IMR-90 (cell line): ENCODE measurements at places on chromosomes 5 and 9. TPM values are rescaled to one million over a fixed set of nuclear protein-coding genes. Genes with fewer than 3 reads are reported as not detected.

DNA sequence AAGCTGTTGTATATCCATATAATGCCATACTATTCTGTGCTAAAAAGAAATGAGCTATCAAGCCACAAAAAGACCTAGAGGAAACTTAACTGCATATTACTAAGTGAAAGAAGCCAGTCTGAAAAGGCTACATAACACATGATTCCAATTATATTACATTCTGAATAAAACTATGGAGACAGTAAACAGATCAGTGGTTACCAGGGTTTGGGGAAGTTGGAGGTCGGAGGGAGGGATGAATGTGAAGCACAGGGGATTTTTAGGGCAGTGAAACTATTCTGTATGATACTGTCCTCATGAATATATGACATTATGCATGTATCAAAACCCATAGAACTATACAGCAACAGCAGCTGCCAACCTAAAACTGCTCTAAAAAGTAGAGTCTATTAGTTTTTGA lies 5.6 kb upstream of the RFK start:
- no peaks in the 10 kb centered on the region for H3K36me3 ChIP-seq
- no peak overlapping the region for H3K27ac ChIP-seq
- no peak overlapping the region for H3K4me3 ChIP-seq
- H3K4me1 ChIP-seq: peaks cover 9% of the 10 kb centered on the region
- no peak for DNase-seq
- no peaks in the 10 kb centered on the region for H3K27me3 ChIP-seq

- no peaks in the 10 kb centered on the region for H3K36me3 ChIP-seq
- H3K4me3 ChIP-seq: no peak overlapping the region
- H3K27me3 ChIP-seq: no peaks in the 10 kb centered on the region
- no peak for DNase-seq
- no peak overlapping the region for H3K27ac ChIP-seq
- peaks cover 4% of the 10 kb centered on the region for H3K4me1 ChIP-seq
These were observed 237.4 kb downstream of the NR3C1 start for GRCh38 chr5:143166090-143166489.

DNA sequence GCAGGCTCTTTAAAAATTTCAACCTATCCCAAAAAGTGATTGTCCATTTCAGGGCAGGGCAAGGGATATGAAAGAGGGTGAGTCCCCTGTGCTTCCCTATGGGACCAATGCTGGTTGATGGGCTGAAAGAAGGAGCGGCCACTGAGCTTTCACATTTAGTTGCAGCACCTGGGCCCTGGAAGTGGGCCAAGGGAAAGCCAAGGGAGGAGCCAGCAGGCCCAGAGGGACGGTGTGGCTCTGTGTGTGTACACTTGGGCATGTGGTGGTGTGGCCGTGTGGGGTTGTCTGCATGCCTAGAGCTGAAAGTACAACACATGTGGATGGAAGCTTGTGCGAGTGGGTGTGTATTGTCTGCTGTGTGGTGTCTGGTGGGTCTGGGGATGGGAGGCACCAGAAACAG lies 14.0 kb upstream of the PSMD5 start:
- DNase-seq: no peak
- H3K27me3 ChIP-seq: no peaks in the 10 kb centered on the region

DNA sequence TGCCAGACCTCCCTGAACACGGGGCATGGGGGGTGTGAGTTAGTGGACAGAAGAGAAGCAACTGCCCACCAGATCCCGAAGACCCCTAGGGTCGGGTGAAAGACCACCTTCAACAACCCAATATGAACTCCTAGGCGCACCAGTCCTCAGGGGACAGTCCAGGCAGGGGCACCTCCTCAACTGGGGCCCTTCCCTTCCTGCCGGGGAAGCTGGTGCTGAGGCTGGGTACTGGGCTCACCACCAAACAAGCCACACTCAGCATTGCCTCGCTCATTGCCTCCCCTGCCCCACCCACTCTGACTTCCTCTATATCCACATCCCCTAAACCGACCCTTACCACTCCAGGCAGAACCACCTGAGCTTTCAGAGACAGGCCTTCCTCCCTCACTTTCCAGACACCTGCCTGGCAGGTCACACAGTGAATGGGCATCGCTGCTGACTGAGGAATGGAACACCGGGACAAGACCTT lies 42.5 kb downstream of the SEMA4D start:
- DNase-seq: no peak
- peaks cover 10% of the 10 kb centered on the region for H3K36me3 ChIP-seq
- no peaks in the 10 kb centered on the region for H3K27me3 ChIP-seq
- no peak overlapping the region for H3K27ac ChIP-seq

DNA sequence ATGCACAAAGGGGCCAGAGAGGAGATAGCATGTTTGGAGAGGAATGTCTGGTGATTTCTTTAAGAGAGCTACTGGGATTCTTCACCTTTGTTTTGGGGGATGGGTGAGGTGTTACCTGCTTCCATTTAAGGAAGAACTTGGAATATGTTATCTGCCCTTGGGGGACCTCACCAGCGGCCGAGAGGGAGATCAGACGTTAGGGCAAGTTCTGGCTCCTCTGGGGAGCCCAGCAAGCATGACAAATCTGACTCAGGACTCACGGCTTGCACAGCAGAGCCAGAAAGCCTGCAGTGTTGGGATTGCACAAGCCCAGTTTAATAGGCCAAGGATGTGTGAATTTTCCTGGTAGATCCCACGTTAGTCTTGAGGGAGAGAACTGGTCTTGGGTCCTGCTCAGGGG lies 40.3 kb downstream of the SLC28A3 start:
- H3K4me1 ChIP-seq: peaks cover 20% of the 10 kb centered on the region
- no peak overlapping the region for H3K4me3 ChIP-seq
- H3K36me3 ChIP-seq: no peaks in the 10 kb centered on the region
- H3K27me3 ChIP-seq: no peaks in the 10 kb centered on the region
- peak; percentile 54 for DNase-seq

DNA sequence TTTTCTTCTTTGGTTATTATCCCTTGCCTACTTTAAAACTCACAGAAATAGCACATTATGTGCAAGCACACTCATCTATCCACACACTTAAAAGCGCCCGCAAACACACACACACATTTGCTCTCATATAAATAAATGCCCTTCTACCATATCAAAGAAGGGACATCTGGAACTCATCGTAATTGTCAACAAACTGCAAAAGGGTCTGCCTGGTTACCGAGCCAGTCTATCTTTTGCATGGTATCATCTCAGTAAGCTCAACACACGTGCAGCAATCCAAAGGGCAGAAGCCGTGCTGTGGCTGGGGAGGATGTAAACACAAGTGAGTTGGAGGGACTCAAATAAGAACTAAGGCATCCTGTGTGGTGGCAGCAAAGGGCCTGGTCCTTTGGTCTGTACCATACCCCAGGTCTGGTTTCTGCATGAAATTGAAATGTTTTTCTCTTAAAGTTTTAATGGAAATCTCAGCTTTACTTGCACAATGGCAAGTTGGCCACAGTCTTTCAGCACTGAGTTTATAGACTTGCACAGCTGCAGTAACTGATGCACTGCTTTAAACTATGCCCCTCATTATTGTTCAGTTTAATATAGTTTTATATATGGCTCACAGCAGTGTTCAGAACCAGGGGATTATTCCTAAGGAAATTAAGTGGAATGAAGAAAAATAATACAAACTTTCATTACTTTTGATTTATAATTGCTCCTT lies 331.0 kb downstream of the ADAMTS6 start:
- no peak overlapping the region for H3K27ac ChIP-seq
- H3K27me3 ChIP-seq: no peaks in the 10 kb centered on the region
- H3K36me3 ChIP-seq: peaks cover 2% of the 10 kb centered on the region; the same call in 1 of the 2 replicates
- peaks cover 13% of the 10 kb centered on the region for H3K4me1 ChIP-seq

GRCh38 chr9:21554813-21555212 lies 72.7 kb upstream of the IFNE start:
- no peak for DNase-seq
- no peaks in the 10 kb centered on the region for H3K27me3 ChIP-seq
- H3K4me3 ChIP-seq: no peak overlapping the region
- H3K4me1 ChIP-seq: peaks cover 18% of the 10 kb centered on the region
- H3K27ac ChIP-seq: no peak overlapping the region
- no peaks in the 10 kb centered on the region; the same call in 1 of the 2 replicates for H3K36me3 ChIP-seq

DNA sequence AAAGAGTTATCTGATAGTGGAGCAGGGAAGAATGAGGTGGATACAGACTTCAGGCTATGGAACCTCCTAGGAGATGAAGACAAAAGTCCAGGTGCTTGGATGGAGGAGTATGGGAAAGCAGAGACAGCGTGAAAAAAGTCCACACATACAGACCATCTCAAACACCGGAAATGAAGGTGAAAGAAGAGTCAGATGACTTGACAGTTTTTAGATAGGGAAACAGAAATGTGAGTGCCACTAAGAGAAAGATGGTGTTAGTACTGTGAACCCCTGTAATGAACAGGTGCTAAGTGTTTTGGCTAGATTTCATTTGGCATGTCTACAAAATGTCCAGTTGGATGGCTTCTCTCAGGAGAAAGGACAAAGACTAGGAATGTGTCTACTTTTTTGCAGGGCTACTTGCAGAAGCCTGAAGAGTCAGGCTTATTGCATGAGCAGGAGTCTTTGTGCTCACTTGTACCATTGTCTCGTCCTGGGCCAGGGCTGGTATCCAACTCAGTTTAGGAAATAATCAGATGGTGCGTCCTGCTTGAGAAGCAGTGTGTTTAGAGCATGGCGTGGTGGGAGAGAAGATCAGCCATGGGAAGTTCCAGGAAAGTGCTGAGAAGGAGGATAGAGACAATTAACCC lies 90.6 kb upstream of the STARD4 start:
- no peak overlapping the region for H3K27ac ChIP-seq
- H3K27me3 ChIP-seq: peaks cover 16% of the 10 kb centered on the region
- peak; percentile 3 for DNase-seq
- H3K4me3 ChIP-seq: no peak overlapping the region

- H3K4me3 ChIP-seq: no peak overlapping the region
- no peak overlapping the region for H3K27ac ChIP-seq
- no peaks in the 10 kb centered on the region for H3K27me3 ChIP-seq
- H3K4me1 ChIP-seq: peaks cover 2% of the 10 kb centered on the region
- DNase-seq: no peak
These were observed 8.5 kb downstream of the KLF4 start for GRCh38 chr9:107481035-107481434.

DNA sequence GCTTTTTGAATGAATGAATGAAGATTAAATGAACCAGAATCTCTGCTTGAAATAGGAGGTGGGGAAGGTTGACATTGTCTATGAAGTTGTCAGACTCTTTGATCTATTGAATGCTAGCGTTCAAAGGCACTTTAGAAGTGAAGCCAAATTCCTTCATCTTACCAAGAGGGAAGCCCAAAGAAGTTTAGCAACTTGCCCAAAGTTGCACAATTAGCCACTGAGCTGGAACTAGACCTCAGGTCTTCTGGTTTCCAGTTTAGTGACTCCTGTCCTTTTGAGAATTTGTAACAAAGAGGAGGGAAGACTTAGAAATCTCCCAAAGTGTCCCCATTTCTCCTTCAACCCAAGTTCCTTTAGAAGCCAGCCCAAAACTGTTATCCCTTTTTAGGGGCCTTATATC lies 20.7 kb upstream of the SLC1A3 start:
- no peaks in the 10 kb centered on the region for H3K4me1 ChIP-seq
- no peak overlapping the region for H3K4me3 ChIP-seq
- no peaks in the 10 kb centered on the region for H3K36me3 ChIP-seq
- peaks cover 13% of the 10 kb centered on the region for H3K27me3 ChIP-seq
- no peak for DNase-seq
- H3K27ac ChIP-seq: no peak overlapping the region

DNA sequence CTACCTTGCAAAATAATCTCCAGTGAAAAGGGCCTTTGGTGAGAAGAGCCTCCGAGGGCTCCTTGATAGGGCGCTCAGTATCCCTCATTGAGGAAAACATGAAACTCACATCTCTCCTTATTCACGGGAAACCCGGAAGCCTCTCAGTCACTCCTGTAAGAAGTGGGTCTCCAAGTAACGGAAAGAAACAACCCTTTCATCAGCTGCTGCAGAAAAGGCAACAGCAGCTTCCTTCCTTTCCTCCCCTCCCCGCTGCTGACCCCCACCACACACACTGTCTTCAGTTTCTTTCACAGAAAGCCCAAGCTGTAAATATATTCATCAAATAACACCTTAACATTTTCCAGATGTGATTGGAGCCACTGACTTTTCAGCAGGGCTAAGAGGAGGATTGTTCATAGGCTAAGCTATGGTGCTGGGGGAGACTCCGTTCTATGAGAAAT lies 81.4 kb downstream of the C9orf152 start:
- H3K4me3 ChIP-seq: peak overlapping the region; percentile 24
- peaks cover 3% of the 10 kb centered on the region; the same call in 1 of the 2 replicates for H3K36me3 ChIP-seq
- peaks cover 57% of the 10 kb centered on the region for H3K4me1 ChIP-seq
- H3K27ac ChIP-seq: peak overlapping the region; percentile 97

DNA sequence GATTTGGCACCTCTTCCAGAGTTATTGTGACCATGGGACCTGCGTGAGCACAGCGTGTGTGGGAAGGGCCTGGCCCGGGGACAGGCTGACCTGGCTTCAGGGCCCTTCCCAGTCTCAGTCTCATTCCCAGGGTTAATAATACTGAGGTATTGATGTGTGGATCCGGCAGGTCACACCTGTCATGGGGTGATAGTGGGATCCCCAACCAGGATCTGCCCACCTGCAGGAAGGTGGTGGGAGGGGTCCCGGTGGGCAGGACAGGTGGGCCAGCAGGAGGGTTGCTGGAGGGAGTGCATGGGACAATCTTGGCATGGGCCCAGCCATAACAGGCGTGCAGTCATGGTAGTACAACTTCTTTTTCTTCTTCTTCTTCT lies 55.4 kb downstream of the COL15A1 start:
- H3K36me3 ChIP-seq: peaks cover 44% of the 10 kb centered on the region; the same call in 1 of the 2 replicates
- no peak for DNase-seq
- H3K4me1 ChIP-seq: peaks cover 17% of the 10 kb centered on the region
- no peaks in the 10 kb centered on the region for H3K27me3 ChIP-seq

- peaks cover 12% of the 10 kb centered on the region for H3K4me1 ChIP-seq
- peaks cover 11% of the 10 kb centered on the region; the same call in 1 of the 2 replicates for H3K36me3 ChIP-seq
- H3K27ac ChIP-seq: peak overlapping the region; percentile 26; the same call in 1 of the 2 replicates
- DNase-seq: peak; percentile 67
- H3K4me3 ChIP-seq: no peak overlapping the region
These were observed 51.3 kb upstream of the GOLPH3 start for GRCh38 chr5:32225445-32225844.

- no peaks in the 10 kb centered on the region for H3K27me3 ChIP-seq
- DNase-seq: peak; percentile 11
- no peak overlapping the region for H3K27ac ChIP-seq
- H3K36me3 ChIP-seq: no peaks in the 10 kb centered on the region
These were observed 39.7 kb upstream of the POC5 start for GRCh38 chr5:75756981-75757380.

GRCh38 chr5:54207566-54207965 lies 102.8 kb downstream of the ARL15 start:
- no peaks in the 10 kb centered on the region for H3K27me3 ChIP-seq
- no peak overlapping the region for H3K4me3 ChIP-seq
- H3K4me1 ChIP-seq: no peaks in the 10 kb centered on the region
- no peak for DNase-seq

Gene TOR2A
- total RNA-seq: 0.90 and 1.1 TPM in 2 replicates

Gene NOXA1
- not detected in 2 replicates for total RNA-seq

Gene IL13
- total RNA-seq: not detected in 2 replicates

Gene ZNF79
- 13.9 and 15.4 TPM in 2 replicates for total RNA-seq

Gene NIM1K
- 0.54 and 0.56 TPM in 2 replicates for total RNA-seq

Gene KLF4
- 1.3 and 2.2 TPM in 2 replicates for total RNA-seq

Gene LAMC3
- total RNA-seq: under 0.01 TPM in 1 of 2 replicates, not detected in the other

Gene PCDHA9
- under 0.01 TPM in 2 replicates for total RNA-seq
